ENCODE measurements at places on chromosomes 11 and 22.

DNA sequence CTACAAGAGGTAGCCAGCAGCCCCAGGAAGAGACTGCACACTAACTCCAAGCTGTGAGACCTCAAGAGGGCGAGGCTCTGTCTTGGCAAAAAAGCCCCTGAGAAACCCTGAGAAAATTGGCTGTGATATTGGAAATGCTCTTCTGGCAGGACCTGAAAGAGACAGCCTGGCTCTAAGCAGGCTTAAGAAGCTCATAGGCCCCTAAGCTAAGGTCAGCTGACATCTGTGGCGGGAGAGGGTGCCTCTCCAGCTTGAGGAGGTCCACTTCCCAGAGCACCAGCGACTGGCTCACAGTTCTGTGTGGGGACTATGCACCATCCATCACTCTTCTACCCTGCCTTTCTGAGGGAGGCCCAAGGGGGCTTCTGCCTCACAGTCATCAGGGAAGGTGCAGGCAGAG, 12.4 kb downstream of the PLEKHA7 start:
- DNase-seq: no peak

DNA sequence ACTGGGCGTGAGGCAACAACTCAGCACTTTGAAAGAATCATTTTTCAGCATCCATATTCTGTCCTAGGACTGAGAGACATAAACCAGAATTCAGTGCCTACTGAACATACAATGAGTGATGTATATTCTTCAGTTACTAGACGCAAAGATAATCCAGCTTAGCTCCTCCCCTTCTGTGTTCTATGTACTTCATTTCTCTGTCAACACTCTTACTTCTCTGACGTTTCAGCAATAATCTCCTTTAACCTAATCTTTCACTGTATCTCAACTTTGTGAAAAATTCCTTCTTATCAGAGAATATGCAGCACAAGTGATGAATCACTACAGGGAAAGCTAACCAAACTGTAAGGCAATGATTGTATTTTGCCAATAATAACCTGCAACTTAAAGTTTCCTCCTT, 2.5 kb upstream of the OR51B5 start:
- DNase-seq: no peak

GRCh38 chr11:125182573-125182972, 18.0 kb downstream of the PKNOX2 start:
- no peak for DNase-seq

DNA sequence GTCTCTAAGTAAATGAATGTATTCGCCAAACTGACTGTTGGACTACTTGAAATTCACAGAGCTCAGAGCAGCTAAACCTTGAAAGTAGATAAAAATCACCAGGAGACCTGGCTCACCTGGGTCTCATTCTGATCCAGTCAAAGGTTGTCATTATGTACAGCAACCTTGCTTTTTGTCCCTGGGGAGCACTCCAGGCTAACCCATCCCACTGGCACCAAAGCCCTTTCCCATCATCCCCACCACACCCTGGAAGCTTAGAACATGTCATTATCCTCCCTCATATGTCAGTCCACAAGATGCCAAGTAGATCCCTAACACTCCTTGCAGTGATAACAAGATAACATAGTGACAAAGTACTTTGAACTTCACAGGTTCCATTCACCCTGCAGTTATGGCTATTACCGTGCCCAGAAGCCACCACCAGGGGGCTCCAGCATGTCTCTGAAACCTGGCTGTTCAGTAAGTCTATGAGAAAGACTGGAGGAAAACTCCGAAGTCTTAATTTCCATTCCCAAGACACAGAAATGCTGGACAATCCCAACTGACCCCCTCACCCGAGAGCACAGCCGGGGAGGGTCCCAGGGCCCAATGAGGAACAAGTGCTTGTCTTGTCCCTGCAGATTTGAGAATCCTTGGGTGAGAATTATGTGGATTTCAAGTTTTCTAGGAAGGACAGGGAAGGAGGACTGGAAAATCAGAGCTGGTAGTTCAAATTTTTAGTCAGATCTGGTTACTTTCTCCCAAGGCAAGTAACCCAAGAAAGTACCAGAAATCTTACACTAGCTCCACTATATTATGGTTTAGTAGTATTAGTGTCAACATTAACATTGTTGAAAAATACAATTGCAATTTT, 43.0 kb upstream of the USP47 start:
- peak; percentile 72 for DNase-seq

- DNase-seq: peak; percentile 19
These were observed 48.9 kb downstream of the RTL6 start for GRCh38 chr22:44449061-44449682.

- DNase-seq: no peak
These were observed 1.5 kb downstream of the TUB start for GRCh38 chr11:8082391-8083087.

- DNase-seq: no peak
These were observed 109.7 kb downstream of the GALNT18 start for GRCh38 chr11:11512090-11512489.

DNA sequence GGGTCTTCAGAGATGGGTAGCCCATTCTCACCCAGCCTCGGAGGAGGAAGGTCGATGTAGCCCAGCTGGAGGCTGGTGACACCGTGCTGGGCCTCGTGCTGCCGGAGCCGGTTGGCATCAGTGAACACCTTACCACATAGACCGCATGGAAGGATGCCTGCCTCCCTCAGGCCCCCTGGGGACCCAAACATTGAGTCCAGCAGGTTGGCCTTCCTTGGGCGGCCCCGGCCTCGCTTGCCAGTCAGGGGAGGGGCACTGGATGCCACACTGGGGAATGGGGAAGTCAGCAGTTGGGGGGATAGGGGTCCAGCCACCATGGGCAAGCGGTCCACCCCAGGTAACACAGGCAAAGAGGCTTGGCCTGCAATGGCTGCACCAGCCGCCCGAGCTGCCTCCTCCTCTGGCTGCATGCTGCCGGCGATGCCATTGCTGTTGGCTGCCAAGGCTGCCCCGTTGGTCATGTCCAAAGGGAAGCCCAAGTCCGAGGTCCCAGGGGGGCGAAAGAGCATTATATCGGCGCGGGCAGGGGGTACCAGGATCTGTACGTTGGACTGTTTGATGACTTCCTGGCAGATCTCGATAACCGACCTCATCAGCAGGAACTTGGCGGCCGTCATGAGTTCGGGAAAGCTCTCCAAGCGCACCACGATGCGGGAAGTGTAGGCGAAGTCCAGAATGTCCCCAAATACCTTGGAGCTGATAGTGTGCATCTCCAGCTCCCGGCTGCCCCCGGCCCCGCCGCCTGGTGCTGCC, 1.4 kb downstream of the PATZ1 start:
- no peak for DNase-seq

DNA sequence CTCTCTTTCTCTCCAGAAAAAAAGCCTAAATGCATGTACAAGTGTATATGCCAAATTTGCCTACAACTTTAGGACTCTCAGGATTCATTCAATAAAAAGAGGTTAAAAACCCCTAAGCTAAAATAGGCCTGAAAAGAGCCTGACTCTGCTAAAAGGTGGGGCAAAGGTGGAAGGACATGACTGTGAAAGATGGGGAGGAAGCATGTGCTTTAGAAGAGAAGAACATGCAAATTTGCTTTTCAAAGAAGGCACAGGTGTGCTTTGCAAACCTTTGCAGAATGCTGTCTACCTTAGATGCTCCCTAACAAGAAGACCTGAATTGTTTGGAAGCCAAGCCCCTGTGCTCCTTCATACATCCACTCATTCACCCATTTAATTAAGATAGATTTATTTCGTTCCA, 87.4 kb downstream of the GRIA4 start:
- no peak for DNase-seq

GRCh38 chr11:129333873-129334272, 41.8 kb upstream of the BARX2 start:
- no peak for DNase-seq

GRCh38 chr11:10868352-10868751, 10.5 kb upstream of the ZBED5 start:
- DNase-seq: no peak

DNA sequence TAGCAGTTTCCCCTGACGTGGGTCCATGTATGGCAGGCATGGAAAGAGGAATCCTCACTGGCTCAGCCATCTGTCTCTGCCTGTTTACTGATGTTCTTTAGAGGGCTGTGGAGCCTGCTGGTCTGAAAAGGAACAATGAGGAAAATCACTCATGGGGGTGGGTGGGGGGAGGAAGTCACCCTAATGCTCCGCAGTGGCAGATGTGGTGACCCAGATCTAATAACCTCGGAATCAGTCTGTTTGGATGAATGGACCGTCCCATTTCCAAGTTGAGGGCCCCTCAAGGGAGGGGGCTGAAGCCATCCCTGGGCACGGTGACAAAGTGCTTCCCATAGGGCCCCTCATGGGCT, 4.4 kb downstream of the BCR start:
- no peak for DNase-seq

- no peak for DNase-seq
These were observed 59.8 kb upstream of the PRR5 start for GRCh38 chr22:44642096-44642644.

DNA sequence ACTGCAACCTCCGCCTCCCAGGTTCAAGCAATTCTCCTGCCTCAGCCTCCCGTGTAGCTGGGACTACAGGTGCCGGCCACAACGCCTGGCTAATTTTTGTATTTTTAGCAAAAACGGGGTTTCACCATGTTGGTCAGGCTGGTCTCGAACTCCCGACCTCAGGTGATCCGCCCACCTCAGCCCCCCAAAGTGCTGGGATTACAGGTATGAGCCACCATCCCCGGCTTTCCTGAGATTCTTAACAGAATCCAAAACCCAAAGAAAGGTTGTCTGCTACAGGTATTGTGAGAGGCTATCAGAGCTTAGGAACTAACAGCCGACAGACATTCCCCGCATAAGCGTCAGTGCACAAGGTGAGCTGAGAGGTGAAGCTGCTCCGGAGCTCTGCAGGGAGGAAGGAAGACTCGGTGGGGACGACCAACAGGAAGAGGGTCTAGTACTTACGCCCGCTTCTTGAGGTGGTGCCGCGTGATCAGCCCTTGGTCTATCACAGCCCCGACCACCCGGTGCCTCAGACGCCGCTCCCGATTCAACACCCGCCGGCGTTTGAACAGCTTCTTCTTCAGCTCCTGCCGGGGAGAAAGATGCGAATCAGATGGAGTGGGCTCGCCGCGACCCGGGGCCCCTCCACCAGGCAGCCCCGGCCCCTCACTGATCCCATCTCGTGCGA, 470 bp downstream of the C11orf98 start:
- peak; percentile 51 for DNase-seq

DNA sequence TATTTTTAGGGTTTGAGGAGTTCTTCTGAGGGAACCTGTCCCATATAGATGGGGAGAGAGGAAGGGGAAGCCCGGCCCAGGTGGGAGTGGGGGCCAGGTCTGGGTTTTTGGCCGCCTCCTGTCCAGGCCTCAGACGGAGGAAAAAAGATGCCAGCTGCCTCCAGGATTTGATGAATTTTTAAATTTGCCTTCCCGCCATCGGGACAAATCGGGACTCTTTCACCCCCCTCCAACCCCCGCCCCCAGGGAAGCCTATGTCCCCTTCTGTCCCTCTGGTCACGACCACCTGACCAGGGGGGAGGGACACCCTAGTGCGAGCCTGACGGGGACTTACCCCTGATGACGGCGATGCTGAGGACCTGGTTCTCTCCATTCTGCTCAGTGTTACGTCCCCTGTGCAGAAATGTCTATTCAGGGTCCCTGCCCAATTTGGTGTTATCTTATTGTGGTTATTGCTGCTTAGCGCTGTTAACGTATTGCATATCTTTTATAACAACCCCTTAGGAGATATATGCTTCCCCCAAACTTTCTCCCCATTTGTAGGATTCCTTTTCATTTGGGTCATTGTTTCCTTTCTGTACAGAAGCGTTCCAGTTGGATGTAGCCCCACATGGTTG, 115.9 kb upstream of the GRK3 start:
- DNase-seq: no peak

- no peak for DNase-seq
These were observed 215.3 kb upstream of the TBCEL start for GRCh38 chr11:120808616-120809050.

- DNase-seq: no peak
These were observed 16.5 kb upstream of the WT1 start for GRCh38 chr11:32451808-32452207.

DNA sequence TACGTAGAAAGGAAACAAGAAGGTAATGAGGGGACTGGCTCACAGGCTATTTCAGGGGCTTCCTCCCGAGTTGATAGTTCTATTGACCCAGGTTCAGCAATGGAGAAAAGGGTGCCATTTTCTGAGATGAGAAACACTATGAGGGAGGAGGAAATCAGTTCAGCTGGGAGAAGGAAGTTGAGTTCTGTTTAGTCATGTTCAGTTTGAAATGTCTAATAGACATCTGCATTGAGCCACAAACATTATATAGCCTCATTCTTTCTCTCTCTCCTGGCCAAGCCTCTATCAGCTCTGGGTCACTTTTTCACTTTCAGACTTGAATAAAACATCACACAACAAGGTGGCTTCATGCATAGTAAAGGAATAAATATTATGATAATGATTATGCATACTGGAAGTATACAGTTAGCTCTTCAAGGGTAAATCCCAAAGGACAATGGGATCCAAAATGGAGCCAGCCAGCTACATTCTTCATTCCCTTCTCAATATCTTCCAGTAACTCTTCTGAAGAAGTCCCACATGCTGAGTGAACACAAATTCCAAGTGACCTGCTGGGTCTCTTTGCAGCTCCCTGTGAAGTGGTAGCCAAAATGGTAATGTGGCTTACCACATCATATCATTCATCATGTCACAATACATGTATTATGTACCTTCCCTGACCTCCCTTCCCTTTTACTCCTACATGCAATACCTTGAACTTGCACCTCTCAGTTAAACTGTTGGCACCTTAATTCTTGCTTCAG, 80.9 kb upstream of the CD44 start:
- no peak for DNase-seq

- no peak for DNase-seq
These were observed 51.2 kb downstream of the PTPRJ start for GRCh38 chr11:48031602-48032001.

Measured in RWPE1 (cell line).